ENCODE measurements at places on chromosomes 2 and 18. TPM values are rescaled to one million over a fixed set of nuclear protein-coding genes. Genes with fewer than 3 reads are reported as not detected.

The MYO1B gene
- 86.4 TPM for total RNA-seq

The PFN4 gene
- not detected for total RNA-seq

The HSBP1L1 gene
- total RNA-seq, result 7.9 TPM

The CHRNG gene
- not detected for total RNA-seq

The TNFRSF11A gene
- 9.1 TPM for total RNA-seq

The SERPINB11 gene
- total RNA-seq, result not detected

The INHA gene
- 0.51 TPM for total RNA-seq

The INSIG2 gene
- total RNA-seq, result 43.2 TPM

The ATG9A gene
- 33.9 TPM for total RNA-seq

The TUBA4B gene
- total RNA-seq, result not detected

DNA sequence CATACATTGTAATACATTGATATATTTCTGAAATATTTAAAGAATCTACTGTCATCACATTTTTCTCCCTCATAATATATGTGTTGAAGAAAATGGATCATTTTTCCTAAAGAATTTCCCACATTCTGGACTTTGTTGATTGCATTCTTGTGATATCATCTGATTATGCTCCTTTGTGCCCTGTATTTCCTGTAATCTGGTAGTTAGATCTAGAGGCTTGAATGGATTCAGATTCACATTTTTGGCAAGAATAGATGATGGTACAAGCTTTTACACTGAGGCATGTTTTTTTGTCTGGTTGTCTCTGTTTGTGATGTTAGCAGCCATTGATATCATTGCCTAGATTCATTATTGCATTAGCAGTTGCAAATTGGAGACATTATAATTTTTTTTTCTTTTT lies 13.4 kb downstream of the UBXN2A start:
- DNase-seq, result no peak

DNA sequence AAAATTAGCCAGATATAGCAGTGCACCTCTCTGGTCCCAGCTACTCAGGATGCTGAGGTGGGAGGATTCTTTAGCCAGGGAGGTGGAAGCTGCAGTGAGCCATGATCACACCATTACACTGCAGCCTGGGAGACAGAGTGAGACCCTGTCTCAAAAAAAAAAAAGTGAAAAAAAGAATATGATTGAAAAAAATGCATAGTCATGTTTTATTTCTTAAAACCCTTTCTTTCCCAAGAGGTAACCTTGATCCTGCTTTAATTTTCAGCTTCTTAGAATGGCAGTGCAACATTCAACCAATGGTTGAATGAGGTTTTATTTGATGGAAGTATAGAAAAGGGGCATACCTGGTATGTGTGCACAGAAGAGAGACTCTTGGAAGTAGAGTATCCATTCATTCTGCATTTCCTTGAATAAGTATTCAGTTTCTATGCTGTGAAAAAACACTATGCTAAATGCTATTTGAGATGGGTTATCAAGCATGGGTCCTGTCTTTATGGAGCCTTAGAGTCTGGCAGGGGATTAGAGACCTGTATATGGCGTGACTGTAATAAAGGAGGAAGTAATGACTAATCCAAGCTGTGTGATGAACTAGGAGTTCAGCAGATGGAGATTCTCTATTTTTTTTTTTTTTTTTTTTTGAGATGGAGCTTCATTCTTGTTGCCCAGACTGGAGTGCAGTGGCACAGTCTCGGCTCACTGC lies 146.3 kb downstream of the WDSUB1 start:
- no peak for DNase-seq

DNA sequence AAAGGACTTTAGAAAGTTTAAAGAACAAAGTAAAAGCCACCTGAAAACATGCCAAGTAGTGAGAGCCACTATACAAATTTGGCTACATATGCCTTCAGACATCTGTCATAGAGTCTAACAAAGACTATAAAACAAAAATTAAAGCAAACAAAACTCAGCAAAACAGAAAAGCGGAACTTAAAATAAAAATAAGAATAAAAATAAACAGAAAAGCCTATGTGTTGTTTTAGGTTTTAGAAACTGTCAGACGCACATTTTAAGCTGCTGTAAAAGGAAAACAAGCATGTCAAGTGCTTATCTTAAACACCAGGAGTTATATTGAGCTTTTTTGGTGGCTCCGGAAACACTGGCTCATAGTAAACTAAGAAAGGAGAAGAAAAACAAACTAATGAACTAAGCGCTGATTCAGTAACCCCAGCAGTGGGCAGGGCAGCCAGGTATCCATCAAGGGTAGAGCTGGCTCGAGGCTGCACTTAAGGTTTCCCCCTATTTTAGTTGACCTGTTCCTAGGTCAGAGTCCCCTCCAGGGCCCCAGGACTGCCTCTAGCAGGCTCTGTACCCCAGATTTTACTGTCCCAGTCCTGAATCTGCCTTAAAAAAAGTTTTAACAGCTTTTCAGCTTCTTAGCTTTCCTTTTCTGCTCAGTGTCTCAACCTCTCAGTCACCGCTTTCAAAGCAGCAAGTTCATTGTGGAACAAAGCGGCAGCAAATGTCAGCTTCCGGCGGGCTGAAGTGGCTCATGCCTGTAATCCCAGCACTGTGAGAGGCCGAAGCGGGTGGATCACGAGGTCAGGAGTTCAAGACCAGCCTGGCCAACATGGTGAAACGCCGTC lies 15.4 kb upstream of the RMC1 start:
- peak; percentile 62 for DNase-seq

GRCh38 chr2:202014759-202015211 lies 18.9 kb upstream of the FZD7 start:
- no peak for DNase-seq

DNA sequence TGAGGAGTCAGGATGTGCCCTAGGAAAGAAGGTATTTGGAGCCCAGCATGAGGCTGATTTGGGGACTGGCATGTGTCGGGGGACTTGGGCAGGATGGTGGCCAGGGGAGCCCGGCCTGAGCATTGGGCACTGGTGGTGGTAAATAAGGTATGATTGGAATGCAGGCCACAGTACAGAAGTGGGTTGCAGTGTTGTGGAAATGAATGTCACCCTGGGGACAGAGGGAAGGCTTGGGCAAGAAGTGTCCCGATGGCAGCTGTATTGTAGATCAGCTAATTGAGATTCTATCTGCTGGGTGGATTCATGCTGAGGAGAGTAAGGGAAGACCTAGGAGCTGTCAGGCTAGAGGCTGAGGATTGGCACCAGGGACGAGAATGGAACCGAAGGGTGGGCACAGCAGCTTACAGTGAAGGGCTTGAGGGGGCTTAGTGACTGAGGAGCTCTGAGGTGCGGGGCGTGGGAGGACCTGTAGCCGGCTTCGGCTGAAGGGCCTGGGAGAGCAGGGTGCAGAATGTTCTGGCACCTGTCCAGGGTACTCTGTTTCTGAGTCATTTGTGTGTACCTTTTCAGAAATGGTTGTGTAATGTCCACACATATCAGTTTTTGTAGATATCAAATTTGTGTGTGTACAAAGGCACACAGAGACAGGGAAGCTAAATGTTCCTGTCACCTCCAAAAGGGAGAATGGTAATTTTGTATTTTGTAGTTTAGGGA lies 170.2 kb downstream of the PRKCE start:
- DNase-seq, result peak; percentile 50

- DNase-seq, result no peak
Measured at GRCh38 chr2:220504938-220505503, 877.6 kb downstream of the SLC4A3 start.

GRCh38 chr2:109376796-109377495 lies 236.8 kb downstream of the SEPTIN10 start:
- no peak for DNase-seq

DNA sequence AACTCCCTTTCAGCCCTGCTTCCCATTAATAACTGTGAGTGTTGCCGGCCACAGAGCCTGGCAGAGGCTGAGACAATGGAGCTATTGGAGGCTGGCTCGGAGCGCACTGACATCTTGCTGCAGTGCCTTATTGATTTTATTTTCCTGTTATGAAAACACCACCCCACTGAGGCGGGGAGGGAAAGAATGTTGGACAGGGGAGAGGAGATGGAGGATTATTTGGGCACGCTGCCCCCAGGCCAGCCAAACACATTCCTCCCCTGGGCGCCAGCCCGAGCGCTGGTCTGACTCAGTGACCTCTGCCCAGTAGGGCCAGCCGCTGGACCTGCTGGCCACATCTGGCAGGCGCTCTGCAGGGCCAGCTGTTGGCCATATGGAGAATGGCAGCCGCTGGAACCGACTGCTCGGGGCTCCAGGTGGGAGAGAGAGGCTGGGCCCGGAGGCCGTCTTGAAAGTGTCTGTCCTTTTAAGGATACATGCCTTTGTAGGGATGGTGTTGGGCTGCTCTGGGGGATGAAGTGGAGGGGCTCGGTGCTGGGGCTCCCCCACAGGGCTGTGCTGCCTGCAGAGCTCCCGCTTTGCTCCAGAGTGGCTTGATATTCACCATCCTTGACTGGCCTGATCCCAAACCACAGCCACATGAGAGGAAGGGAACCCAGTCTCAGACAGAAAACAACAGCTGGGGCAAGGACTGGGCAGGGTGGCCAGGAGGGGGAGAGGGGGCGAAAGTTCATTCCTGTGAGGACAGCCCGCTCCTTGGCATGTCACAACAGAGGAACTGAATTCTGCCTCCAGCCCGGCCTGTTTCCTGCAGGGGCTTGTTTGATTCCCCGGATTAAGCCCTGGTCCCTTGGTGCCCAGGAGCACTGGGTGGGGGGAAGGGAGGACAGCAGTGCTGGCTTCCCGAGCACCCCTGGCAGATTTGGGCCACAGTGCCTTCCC lies 179.0 kb downstream of the KLHL29 start:
- peak; percentile 83 for DNase-seq

- no peak for DNase-seq
Measured at GRCh38 chr18:63928331-63928730, 20.6 kb downstream of the SERPINB10 start.

- no peak for DNase-seq
Measured at GRCh38 chr2:129619471-129619870, 360.0 kb upstream of the RAB6C start.

DNA sequence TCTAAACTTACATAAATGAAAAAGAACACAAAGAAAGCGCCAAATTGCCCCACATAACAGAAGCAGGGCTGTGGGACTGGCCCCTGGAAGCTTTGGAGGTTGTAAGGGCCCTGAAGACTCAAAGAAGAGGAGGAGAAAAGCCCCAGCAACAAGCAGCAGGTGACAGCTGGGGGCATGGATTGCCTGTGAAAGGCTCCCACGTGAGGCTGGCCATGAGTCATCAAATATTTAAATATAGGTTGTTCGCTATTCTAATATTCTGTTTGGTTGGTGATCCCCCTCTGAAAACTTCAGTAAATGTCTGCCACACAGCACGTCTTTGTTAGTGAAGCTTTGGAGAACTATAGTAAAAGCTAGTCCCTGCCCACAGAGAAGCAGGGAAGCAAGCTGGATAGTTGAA lies 132.4 kb downstream of the MREG start:
- DNase-seq, result no peak

GRCh38 chr18:76973520-76974266 lies 151.3 kb downstream of the ZNF236 start:
- DNase-seq, result no peak

DNA sequence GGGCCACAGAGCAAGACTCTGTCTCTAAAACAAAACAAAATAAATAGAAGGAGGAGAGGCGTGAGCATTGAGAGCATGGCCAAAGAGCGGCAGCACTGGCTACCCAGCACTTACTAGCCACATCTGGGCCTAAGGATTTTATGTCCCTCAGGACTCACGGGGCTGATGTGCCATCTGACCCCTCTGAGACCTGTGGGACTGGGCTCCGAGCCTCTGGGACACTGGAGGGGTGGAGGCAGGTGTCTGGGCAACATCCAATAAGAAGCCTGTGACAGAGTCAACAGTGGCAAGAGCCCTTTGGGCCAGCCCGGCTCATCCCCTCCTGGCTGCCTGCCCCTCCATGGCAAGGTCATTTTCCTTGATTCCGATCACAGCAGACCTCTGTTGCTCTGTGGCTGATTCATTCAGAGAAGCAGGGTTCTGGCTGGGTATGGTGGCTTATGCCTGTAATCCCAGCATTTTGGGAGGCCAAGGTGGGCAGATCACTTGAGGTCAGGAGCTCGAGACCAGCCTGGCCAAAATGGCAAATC lies 60.7 kb downstream of the RRM2 start:
- DNase-seq, result no peak
